ENCODE measurements at places on chromosomes 1 and 21. TPM values are rescaled to one million over a fixed set of nuclear protein-coding genes. Genes with fewer than 3 reads are reported as not detected.

MIXL1 gene
- not detected for total RNA-seq

- H3K4me3 ChIP-seq, result no peak overlapping the region
- H3K27ac ChIP-seq, result no peak overlapping the region
- DNase-seq, result no peak
- H3K4me1 ChIP-seq, result no peaks in the 10 kb centered on the region
- H3K27me3 ChIP-seq, result no peaks in the 10 kb centered on the region
Measured at GRCh38 chr1:198664068-198664788, 25.4 kb downstream of the PTPRC start.

- H3K27me3 ChIP-seq, result no peaks in the 10 kb centered on the region
- no peak for DNase-seq
- no peak overlapping the region for H3K27ac ChIP-seq
- H3K36me3 ChIP-seq, result no peaks in the 10 kb centered on the region
- no peaks in the 10 kb centered on the region for H3K4me1 ChIP-seq
- no peak overlapping the region for H3K4me3 ChIP-seq
Measured at GRCh38 chr1:30668024-30668423, 55.4 kb downstream of the MATN1 start.

OXCT2 gene
- 3.4 TPM for total RNA-seq

GRCh38 chr21:26967062-26967913 is at the start of gene ADAMTS5:
Gene ADAMTS5 (minus strand): TSS chr21:26967088. CDS start chr21:26966391, 697 bp downstream.
- peaks cover 27% of the 10 kb centered on the region for H3K4me1 ChIP-seq
- H3K27me3 ChIP-seq, result no peaks in the 10 kb centered on the region
- DNase-seq, result no peak

DNA sequence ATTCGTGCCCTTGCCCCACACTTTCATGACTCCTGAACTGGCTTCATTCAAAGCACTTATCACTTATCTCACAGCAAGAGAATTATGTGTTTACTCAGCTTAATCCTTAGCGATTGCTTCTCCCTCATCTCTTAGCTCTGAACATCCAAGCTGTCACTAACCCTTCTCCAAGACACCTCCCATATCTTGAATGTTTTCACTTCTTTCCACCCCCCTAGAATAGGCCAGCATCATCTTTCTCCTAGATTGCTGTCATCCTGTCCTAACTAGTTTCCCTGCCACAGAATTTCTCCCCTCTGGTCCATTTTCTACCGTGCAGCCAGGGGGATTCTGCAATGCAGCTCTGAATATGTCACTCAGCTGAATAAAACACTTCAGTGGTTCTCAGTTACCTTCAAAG is 68.6 kb upstream of the SPATA6 start:
- no peaks in the 10 kb centered on the region for H3K36me3 ChIP-seq
- peaks cover 2% of the 10 kb centered on the region for H3K4me1 ChIP-seq
- no peak for DNase-seq
- H3K27me3 ChIP-seq, result no peaks in the 10 kb centered on the region

- no peak for DNase-seq
- no peaks in the 10 kb centered on the region for H3K4me1 ChIP-seq
- no peak overlapping the region for H3K27ac ChIP-seq
- H3K4me3 ChIP-seq, result no peak overlapping the region
Measured at GRCh38 chr1:248710305-248710900, 7.8 kb upstream of the OR14I1 start.

FAM78B gene
- 0.81 TPM for total RNA-seq

DNA sequence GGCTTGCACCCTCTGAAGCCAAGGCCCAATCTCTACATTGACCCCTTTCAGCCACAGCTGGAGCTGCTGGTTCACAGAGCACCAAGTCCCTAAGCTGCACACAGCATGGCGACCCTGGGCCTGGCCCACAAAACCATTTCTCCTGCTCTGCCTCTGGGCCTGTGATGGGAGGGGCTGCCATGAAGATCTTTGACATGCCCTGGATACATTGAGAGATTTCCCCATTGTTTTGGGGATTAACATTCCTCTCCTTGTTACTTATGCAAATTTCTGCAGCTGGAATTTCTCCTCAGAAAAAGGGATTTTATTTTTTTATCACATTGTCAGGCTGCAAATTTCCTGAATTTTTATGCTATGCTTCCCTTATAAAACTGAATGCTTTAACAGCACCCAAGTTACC is 235.8 kb downstream of the COL11A1 start:
- H3K27ac ChIP-seq, result no peak overlapping the region
- no peak overlapping the region for H3K4me3 ChIP-seq
- H3K27me3 ChIP-seq, result no peaks in the 10 kb centered on the region
- H3K36me3 ChIP-seq, result no peaks in the 10 kb centered on the region
- no peaks in the 10 kb centered on the region for H3K4me1 ChIP-seq
- no peak for DNase-seq

- H3K4me3 ChIP-seq, result no peak overlapping the region
- no peaks in the 10 kb centered on the region for H3K36me3 ChIP-seq
- H3K27ac ChIP-seq, result no peak overlapping the region
- no peak for DNase-seq
Measured at GRCh38 chr1:183188240-183188639, 2.2 kb downstream of the LAMC2 start.

- no peaks in the 10 kb centered on the region for H3K36me3 ChIP-seq
- no peaks in the 10 kb centered on the region for H3K4me1 ChIP-seq
- no peak for DNase-seq
- no peak overlapping the region for H3K27ac ChIP-seq
- no peak overlapping the region for H3K4me3 ChIP-seq
Measured at GRCh38 chr1:21206117-21206516, 29.4 kb upstream of the EIF4G3 start.

GRCh38 chr1:9016455-9016854 is 9.8 kb downstream of the SLC2A7 start:
- DNase-seq, result no peak
- no peak overlapping the region for H3K4me3 ChIP-seq
- no peak overlapping the region for H3K27ac ChIP-seq
- H3K27me3 ChIP-seq, result no peaks in the 10 kb centered on the region
- no peaks in the 10 kb centered on the region for H3K36me3 ChIP-seq
